GM23248 (cell line): ENCODE measurements at places on chromosomes 6 and 20.

- peak; percentile 60 for DNase-seq
Observed at GRCh38 chr6:107811591-107812218, 12.4 kb downstream of the SCML4 start.

GRCh38 chr6:137352859-137353258 lies 133.7 kb upstream of the IFNGR1 start:
- DNase-seq = no peak

DNA sequence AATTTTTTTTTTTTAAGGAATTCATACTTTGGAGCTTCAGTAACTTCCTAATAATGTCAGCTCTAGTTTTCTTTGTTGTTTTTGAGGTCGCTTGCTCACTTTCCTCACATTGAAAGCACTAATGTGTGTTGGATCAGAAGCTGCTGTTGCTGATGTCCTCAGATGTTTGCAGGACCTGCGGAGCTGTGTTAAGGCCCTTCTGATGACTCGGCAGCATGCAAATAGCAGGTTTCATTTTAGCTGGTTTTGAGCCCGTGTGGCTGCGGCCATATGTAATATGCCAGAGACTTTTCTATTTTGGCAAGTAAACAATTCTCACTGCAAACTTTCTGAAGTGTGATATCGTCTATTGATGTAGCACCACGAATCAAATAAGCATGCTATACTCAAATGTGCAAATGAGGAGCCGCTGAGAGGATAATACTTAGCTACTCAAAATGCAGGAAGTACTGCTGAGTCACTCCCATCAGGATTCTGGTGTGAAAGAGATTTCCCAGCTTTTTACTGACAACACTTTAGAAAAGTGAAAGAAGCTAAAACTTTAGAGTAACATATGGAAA lies 187.8 kb downstream of the SASH1 start:
- peak; percentile 95 for DNase-seq

DNA sequence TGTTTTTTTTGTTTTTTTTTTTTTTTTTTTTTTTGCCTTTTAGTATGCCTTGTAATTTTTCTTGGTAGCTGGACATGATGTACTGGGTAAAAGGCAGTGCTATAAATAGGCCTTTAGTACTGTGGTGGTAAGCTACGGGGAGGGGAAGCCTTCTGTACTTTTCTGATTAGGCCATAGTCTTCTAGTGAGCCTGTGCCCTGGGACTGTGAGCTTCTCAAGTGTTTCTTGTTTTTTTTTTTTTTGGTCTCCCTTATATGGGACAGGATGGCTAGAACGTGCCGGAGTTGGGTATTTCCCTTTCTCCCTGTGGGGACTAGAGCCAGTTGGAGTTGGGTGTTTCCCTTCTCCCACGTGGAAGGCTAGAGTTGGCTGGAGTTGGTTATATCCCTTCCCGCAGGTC lies 59.4 kb upstream of the PRELID3B start:
- no peak for DNase-seq

DNA sequence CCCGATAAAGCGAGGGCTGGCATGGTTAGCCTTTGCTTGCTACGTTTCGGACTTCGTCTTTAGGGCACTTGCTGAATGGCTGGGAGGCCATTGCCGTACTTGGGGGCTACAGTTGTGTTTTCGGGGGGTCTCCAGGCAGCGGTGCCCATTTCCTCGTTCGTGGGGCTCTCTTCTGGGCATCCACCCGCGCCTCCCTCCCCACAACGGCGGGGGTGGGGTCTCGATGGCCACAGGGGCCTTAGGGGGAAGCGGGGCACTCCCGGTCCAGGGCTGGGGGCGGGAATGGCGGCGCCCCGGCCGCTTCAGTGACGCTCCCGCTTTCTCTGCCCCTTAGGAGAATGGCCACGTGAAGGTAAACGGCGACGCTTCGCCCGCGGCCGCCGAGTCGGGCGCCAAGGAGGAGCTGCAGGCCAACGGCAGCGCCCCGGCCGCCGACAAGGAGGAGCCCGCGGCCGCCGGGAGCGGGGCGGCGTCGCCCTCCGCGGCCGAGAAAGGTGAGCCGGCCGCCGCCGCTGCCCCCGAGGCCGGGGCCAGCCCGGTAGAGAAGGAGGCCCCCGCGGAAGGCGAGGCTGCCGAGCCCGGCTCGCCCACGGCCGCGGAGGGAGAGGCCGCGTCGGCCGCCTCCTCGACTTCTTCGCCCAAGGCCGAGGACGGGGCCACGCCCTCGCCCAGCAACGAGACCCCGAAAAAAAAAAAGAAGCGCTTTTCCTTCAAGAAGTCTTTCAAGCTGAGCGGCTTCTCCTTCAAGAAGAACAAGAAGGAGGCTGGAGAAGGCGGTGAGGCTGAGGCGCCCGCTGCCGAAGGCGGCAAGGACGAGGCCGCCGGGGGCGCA lies 2.4 kb downstream of the MARCKS start:
- DNase-seq = peak; percentile 78

GRCh38 chr6:27837625-27838057 lies 74.6 kb downstream of the OR2B2 start:
- DNase-seq = peak; percentile 77

GRCh38 chr6:52588710-52589091 lies 11.8 kb upstream of the TRAM2 start:
- DNase-seq = no peak

DNA sequence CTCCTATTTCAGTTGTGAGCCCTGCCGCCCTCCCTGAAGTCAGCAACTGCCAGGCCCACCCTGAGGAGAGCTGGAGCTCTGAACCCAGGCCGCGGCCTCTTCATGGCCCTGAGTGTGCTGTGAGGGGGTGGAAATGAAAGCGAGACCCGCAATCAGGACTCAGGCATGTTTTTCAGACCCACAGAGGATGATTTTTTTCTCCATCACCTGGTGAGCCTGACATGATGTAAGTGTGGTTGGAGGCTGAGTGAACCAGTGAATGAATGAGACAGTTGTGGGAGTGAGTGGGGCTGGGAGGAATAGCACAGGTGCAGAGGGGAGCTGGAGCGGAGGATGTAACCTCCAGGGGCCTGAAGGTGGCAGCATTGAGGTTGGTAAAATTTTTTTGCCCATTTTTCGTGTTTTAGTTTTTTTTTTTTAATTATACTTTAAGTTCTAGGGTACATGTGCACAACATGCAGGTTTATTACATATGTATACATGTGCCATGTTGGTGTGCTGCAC lies 18.3 kb downstream of the RAET1L start:
- DNase-seq = peak; percentile 61

DNA sequence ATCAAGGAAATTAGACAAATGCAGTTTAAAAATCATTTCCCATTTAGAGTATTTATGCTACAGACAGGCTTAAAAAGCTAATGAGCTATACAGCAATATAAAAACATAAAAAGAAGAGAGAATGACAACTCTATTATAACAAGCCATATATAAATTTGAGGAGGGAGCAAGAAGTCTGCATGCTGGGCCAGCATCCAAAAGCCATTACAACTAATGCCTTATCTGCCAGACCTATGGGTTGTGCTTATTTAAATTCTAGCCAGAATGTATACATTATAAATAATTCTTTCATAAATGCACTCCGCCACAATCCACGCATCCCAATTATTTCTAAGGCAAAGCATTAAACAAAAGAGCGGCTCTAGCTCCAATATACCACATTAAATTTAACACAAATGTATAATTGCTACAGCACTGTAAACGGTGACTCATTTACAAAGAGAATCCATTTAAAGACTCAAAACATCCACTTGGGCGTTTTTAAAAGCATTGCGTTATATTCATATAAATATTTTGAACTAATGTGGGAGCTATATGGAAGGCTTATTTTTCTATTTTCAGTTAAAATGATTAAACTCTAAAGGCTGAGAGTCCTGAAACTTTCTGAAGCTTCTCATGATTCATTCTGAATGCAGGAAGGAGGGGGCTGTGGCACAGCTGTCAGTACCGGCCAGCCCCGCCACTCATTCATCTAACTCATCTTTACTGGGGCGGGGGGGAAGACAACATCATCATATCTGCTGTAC lies 37.7 kb upstream of the RAB22A start:
- no peak for DNase-seq

DNA sequence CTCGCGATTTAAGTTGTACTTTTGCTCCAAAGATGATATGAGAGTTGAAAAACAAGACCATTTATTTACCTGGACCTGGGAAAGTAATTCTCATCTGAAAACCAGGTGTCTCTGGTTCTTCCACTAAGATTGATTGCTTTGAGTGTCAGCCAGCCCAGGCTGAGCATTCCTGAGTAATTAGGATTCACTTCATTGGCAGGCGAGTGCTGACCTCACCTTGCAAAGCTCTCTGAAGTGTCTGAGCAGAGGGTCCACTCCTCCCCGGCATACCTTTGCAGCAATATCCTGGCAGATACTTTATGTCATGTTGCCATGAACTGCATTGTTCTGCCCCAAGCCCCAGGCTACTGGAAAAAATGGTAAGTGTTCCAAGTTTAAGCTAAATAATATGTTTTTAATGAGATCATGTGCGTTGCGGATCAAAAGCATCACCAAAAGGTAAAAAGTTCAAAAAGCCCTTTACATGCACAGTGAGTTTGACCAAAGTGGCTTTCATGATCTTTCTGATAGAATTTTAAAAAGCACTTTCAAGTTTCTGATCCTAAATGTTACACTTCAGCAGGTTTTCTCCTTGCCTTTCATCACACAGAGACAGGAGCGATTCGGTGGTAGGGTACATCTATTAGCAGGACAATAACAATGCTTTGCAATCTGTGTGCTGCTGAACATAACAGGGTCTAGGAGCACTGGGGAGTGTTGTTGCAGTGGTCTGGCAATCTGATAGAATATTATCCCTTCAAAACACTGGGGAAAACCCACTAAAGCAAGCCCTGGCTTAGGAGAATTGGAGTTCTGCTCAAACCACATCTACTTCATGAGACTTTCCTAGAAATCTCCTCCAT lies 127.8 kb upstream of the EEF1E1 start:
- no peak for DNase-seq

DNA sequence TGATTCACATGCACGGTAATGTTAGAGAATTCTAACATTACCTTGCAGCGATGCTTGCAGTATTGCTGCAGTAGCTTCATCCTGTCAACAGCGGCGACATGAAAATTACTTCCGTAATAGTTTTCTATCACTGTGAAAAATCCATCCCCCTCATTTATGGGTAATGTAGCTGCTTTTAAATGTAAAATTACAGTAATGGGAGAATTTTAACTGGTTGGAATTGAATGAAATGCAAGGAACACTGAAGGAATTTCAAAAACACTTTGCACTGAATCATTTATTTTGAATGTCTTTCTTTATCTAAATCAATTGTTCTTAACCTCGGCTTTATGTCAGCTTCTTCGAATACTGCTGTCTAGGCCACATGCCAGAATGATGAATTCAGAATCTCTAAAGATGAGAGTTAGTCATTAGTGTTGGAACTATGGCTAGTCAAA lies 102.4 kb upstream of the HIVEP1 start:
- DNase-seq = peak; percentile 87

DNA sequence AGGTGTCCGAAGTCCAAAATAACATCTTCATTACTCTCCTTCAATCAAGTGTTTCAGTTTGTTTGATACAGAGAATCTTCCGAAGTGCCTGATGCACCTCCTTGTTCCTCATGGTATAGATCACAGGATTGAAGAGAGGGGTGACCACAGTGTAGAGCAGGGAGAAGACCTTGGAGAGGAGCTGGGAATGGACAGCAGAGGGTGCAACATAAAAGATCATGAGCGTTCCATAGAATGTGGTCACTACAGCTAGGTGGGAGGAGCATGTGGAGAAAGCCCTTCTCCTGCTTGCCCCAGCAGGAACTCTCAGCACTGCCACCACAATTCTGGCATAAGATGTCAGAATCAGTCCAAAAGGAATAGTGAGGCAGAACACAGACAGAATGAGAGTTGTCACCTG lies 11.9 kb downstream of the OR12D1 start:
- DNase-seq = no peak

GRCh38 chr20:1918491-1919165 lies 23.4 kb downstream of the SIRPA start:
- DNase-seq = no peak

- peak; percentile 41 for DNase-seq
Observed at GRCh38 chr20:11376998-11377397, 540.7 kb upstream of the BTBD3 start.

GRCh38 chr6:2179950-2180349 lies 65.5 kb downstream of the GMDS start:
- DNase-seq = peak; percentile 44

DNA sequence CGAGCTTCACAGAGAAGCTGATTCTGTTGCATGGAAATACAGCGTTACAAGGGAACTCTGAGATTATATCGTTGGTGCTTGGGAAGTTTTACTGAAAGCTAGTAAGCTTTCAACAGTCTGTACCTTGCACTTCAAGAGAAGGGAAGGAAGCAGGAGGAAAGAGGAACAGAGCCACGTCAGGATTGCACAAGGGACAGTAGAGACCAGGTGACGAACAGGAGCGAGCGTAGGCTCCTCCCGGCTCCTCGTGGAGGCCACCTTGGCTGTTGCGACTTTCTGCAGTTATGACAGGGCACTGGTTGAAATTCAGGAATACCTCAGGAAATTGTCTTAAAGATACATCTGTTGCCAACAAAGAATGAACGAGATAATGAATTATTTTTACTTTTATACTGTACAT lies 18.8 kb downstream of the RTF2 start:
- no peak for DNase-seq

DNA sequence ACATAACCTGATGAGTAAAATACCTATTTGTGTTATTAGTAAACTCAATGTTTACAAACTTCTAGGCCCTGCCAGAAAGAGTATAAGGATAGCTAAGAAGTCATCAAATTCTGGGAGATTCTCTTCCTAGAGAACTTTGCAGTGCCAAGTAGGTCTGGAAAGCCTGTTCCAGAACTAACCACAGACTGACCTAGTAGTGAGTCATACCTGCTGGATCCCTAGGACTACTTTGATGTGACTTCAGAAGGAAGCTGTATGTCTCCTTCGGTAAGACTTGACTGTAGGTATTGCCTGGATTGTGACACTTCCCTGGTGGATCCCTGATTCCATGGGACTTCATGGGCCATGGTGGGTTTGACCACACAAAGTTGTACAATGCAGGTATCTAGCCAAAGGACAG lies 131.7 kb downstream of the DNAH8 start:
- peak; percentile 36 for DNase-seq

DNA sequence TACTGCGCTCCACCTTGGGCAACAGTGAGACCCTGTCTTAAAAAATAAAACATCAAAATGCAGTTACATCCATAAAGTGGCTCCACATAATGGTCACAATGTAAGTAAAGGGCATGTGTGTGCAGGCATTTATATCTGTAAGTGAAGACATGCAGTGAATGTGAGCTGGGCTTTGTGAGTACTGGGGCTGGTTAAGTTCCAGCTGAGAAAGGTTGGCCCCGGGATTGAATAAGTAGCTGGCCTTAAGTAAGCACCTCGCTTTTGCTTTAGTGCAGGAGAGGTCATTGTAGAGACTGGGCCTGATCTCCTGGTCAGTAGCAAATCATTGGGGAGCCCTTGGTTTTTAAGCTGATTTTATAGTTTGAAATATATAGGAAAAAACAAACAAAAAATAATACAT lies 8.0 kb downstream of the QKI start:
- DNase-seq = no peak

- DNase-seq = no peak
Observed at GRCh38 chr6:125918230-125918629, 38.3 kb upstream of the HINT3 start.

GRCh38 chr6:43095939-43096338 lies 19.8 kb downstream of the PTK7 start:
- no peak for DNase-seq
